Esophagus (tissue), 2 donors: ENCODE measurements at places on chromosomes 5 and 9. TPM values are rescaled to one million over a fixed set of nuclear protein-coding genes. Genes with fewer than 3 reads are reported as not detected.

Gene PLAC8L1
- 0.22 TPM for polyA plus RNA-seq

Gene SLC4A9
- polyA plus RNA-seq, result 0.20 TPM

Gene MCTP1
- polyA plus RNA-seq, result 0.91 TPM

Gene HMCN2
- 4.1 TPM for polyA plus RNA-seq

Gene GPR150
- not detected for polyA plus RNA-seq

Gene SLC30A5
- polyA plus RNA-seq, result 18.2 TPM

Gene CCDC180
- 1.6 TPM for polyA plus RNA-seq

Gene IFNA2
- not detected for polyA plus RNA-seq

Gene SAXO1
- 0.02 TPM for polyA plus RNA-seq

Gene LHX2
- not detected for polyA plus RNA-seq

Gene CYSRT1
- 334 TPM for polyA plus RNA-seq

Gene CCDC152
- polyA plus RNA-seq, result 0.16 TPM

Gene SPAAR
- polyA plus RNA-seq, result 0.33 TPM

Gene CTXN3
- polyA plus RNA-seq, result 0.14 TPM

Gene TPPP
- polyA plus RNA-seq, result 2.7 TPM

Gene INSYN2B
- polyA plus RNA-seq, result 0.01 TPM

Gene GKAP1
- polyA plus RNA-seq, result 4.0 TPM

Gene CDKN2B
- polyA plus RNA-seq, result 40.3 TPM
